ENCODE measurements at places on chromosomes 16 and 17. TPM values are rescaled to one million over a fixed set of nuclear protein-coding genes. Genes with fewer than 3 reads are reported as not detected.
A peak's percentile ranks its signal among the peaks of the same experiment; 100 is the strongest.

The SLFN11 gene
- 31.9 TPM for total RNA-seq

The ZFHX3 gene
- 29.3 TPM for total RNA-seq

The RASD1 gene
- total RNA-seq, result 147 TPM

The NPIPB6 gene
- 2.4 TPM for total RNA-seq

DNA sequence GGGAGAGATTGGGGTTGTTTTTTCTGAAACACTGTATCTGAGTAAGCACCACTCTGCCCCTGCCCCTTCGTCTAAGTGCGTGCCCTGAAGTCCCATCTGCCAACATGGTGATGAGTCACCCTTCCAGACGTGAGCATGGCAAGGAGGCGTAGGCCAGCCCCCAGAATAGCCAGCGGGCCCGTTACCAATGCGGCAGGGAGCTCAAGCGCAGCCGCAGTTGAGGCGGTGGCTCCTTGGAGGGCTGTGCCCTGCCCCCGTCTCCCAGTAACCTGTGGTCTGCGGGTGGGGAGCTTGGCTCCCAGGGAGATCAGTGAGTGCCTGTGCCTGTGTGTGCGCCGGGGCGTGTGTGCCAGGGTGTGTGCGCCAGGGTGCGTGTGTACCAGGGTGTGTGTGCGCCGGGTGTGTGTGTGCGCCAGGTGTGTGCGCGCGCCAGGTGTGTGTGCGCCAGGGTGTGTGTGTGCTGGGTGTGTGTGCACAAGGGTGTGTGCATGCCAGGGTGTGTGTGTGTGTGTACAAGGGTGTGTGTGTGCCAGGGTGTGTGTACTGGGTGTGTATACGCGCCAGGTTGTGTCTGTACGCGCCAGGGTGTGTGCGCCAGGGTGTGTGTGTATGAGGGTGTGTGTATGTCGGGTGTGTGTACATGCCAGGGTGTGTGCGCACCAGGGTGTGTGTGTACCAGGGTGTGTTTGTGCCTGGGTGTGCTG lies 98.6 kb upstream of the CHMP6 start:
- DNase-seq, result no peak

DNA sequence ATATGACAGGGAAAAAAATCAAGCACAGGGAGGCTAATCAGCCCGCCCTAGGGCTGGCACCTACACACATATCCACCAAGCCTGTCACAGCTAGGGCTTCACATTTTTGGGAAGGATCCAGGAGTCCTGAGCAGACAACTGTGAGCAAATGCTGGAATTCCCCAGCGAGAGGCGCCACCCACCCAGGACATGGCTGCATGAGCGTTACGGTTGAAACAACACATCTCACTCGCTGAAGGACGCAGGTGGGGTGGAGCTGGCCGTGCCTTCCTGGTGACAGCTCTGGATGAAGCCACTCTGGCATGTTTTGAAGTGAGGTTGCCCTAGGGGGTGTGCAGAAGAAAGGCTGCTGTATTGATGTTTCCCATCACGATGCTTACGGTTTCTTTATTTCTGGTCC lies 315.1 kb upstream of the EEF2KMT start:
- DNase-seq, result peak; percentile 13

DNA sequence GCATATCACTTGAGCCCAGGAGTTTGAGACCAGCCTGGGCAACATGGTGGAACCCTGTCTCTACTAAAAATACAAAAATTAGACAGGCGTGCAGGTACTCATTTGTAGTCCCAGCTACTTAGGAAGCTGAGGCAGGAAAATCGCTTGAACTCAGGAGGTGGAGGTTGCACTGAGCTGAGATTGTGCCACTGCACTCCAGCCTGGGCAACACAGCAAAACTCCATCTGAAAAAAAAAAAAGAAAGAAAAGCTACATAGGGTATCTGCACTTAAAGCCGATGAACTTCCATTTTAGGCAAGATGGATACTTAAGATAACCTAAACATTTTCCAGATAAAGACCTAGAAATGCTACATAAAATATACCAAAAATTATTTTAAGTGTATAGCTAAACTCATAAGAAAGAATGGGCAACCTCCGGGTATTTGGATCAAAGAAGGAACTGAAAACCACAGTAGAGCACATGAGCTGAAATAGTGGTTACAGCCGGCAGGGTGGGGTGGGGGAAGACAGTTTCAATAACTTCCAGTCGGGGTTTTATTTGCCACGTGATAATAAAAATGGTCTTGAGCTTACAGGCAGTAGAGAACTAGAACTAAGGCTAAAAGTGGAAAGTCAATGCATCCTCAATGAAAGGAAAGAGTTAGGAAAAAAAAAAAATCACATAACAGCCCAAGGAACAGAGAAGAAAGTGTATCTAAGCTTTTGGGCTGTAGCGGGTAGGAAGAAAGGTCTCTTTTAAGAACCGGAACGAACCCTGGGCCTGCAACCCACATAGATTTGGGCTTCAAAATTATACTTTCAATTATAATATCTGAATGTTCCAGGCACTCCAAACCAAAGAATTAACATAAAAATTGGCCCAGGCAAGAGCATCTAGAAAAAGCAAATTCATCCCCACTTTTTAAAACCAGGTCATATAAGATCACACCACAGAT lies 53.1 kb downstream of the CFDP1 start:
- DNase-seq, result no peak

- DNase-seq, result no peak
Measured at GRCh38 chr17:825216-825615, 43.1 kb downstream of the MRM3 start.

DNA sequence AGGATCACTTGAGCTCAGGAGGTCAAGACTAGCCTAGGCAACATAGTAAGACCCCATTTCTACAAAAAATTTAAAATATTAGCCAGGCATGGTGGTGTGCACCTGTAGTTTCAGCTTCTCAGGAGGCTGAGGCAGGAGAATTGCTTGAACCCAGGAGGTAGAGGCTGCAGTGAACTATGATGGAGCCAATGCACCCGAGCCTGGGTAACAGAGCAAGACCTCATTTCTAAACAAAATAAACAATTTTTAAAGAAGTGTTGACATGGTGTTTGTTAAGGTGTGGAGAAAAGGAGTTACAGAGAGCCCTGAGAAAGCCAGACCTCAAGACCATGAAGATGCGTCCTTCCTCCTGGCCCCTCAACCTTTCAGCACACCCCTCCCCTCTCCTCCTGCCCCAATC lies 37.6 kb upstream of the C1QL1 start:
- no peak for DNase-seq

DNA sequence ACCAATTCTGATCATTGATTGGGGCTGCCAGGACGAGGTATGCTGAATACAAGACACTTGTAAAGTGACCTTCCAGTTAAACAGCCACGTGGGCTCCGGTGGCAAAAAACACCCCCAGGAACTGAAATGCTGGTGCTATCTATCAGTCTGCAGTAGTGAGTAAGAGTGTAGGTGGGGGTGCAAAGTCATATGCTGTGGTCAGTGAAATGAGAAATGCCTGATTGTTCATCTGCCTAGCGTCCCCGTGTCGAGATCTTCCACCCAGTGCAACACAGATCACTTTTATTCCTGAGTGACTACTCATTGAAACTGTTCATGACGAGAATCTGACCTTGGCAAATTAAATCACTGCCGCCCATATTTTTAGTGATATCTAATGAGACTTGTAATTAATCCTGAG lies 806.5 kb upstream of the GOT2 start:
- DNase-seq, result no peak

DNA sequence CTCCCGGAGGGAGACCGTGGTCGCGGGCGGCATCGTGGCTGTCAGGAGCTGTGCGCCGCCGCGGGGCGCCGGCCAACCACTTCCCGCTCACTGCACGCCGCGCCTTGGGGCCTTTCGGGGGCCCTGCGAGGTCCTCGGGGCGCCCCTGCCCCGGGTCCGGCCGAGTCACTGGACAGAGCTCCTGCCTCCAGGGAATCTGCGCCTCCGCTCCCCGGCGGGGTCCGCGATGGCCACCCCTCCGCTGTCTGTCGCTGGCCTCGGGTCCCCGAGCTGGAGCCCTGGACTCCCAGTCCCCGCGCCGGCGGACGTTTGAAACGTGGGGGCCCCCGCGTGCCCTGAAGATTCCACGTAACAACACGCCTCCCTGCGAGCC lies at the start of gene QRICH2:
TSS of gene QRICH2 (minus strand) at position 311 of the 373 bp plus-strand sequence. CDS start at position 33, 278 bp downstream.
- no peak for DNase-seq

DNA sequence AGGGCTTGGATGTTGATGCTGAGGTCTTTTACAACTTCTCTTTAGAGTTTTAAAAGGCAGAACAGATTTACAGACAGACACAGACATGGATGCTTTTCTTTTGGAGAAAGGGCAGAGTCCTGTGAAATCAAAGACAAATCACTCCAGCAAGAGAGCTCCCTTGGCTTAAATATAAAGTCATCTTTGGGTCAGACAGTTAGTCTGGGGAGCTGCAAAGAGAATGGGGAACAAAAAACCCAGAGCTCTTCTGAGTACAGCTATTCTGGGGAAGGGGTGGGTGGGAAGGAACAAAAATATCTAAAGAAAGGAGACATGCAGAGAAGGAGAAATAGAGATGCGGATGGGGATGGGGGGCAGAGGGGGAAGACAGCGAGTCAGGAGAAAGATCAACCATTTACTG lies 266.6 kb downstream of the XYLT1 start:
- DNase-seq, result no peak

GRCh38 chr17:2749058-2749783 lies at the start of gene CCDC92B:
Gene CCDC92B (minus strand): TSS chr17:2749652. CDS start chr17:2735145, 14,507 bp downstream.
- no peak for DNase-seq

DNA sequence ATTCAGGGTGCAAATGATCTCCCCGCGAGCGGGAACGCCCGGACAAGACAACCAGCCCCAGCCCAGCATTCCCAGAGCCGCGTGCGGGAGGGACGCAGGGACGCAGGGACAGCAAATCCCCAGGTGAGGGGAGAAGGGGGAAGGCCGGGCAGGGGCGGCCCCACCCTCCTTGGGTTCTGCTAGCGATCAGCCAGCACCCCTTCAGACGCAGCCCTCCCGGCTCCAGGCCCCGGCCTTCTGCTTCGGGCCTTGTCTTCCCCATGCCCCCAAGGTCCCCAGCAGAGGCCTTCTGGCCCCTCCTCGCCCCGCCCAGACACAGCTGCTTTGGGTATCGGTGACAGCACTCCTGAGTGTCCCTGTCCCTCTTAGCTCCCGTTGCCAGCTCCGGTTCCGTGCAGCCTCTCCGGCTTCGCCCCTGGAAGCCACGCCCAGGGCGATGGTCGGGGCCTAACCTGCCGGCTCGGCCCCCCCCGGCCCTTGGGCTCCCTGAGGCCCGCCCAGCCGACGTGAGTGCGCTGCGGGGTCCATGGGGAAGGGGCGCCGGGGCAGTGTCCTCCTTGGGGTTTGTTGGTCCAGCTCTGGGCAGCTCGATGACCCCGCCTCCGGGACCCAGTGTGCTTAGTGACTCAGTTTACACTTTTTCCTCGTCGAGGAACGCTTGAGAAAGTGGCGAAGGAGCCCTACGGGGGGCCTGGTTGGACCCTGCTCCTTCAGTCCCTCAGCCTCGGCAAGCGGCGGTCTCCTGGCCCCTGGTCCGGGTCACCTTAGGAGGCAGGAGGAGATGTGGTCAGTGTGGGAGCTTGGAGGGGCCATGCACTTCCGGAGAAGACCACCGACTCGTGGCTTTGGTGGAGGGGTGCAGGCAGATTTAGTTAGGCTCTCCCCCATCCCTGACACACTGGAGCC lies 50.5 kb upstream of the AMZ2 start:
- peak; percentile 67 for DNase-seq
